CMK (cell line): ENCODE measurements at places on chromosomes 1 and 21.
A peak's percentile ranks its signal among the peaks of the same experiment; 100 is the strongest.

GRCh38 chr1:22587247-22587646 is 24.0 kb downstream of the EPHA8 start:
- DNase-seq = no peak

DNA sequence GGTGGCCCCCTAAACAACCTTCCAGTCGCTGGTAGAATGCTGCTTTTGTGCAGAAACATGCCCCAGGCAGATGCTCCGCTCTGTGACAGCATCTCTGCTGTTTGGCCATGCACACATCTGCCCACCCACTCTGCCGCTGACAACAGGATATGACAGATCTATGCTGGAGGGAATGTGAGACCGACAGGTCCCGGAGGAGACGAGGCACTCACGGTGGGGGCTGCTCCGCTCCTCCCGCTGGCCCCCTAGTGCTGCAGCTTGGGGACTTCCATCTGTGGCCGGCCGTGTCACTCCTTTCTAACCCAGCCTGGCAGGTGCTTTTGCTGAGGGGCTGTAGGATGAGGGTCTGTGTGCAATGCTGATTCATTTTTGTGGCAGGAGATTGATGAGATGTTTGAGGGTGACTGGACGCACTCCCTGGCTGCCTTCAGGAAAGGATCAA is 49.1 kb upstream of the DMRTB1 start:
- no peak for DNase-seq

DNA sequence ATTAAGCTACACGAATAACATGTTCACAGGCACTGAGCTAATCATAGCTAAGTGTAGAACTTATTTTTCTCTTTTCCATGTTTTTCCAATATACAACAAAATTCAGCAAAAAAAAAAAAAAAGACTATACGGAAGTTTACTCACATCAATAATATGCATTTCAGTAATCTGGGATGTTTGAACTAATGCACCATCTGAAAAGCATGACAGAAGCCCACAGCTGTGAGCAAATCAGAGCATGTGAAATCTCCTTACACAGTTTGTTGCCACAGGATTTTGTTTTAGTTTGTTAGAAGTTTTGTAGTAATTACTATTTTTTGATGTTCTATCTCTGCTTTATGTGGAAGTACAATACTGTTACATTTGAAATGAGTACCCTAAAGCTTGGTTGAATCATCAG is 1051.7 kb downstream of the TTLL7 start:
- no peak for DNase-seq

DNA sequence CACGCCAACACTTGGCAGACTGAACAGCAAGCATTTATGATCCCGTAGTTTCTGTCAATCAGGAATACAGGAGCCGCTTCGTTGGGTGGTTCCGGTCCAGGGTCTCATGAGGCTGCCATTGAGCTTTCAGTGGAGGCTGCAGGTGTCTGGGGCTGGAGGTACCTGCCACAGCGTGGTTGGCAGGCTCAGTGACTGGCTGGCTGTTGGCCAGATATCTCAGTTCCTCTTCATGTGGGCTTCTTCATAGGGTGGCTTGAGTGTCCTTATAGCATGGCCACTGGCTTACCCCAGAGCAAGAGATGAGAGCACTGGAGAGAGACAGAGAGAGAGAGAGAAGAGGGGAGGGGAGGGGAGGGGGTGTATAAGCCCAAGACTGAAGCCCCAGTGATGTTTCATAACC is 29.3 kb downstream of the PIK3CD start:
- no peak for DNase-seq

DNA sequence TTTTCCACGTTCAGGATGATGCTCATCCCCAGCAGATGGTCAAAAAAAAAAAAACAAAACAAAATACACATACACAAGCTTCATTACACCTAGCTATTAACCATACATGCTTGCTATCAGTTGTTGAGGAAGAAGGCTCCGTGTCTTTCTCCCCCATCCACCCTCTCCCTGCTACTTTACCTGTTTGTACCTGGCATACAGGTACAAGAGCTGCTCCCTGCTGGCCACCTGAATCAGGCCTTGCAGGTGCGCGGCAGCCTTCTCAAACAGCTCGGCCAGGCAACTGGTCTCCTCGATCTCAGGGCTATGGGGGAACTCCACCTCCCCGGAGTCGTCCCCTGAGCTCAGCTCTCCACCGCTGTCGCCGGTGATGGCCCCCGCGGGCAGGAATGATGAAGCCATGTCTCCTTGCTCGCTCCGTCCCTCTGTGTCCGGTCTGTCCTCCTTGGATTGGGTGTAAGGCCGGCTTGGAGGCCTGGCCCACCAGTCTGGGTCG is 464 bp downstream of the ACBD6 start:
- DNase-seq = no peak

DNA sequence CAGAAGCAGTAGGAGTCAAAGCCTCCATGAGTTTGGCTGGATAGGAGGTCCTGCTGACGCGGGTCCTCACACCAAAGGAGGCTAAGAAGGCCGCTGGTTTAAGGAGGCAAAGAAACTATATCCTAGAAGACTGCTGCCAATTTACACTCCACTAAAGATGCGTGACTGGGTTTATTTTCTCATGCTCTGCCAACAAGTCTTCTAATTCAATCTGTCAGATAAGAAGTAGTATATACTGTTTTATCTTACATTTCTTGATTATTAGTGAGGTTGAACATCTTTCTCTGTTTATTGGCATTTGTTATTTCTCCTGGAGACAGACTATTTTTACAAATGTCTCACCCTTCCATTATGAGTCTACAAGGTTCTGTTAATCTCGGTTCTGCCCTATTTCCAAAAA is 34.1 kb downstream of the ACBD6 start:
- DNase-seq = no peak

- no peak for DNase-seq
Measured at GRCh38 chr1:177632923-177633615, 336.8 kb downstream of the SEC16B start.

GRCh38 chr1:234659538-234659937 is 49.6 kb upstream of the IRF2BP2 start:
- DNase-seq = no peak

DNA sequence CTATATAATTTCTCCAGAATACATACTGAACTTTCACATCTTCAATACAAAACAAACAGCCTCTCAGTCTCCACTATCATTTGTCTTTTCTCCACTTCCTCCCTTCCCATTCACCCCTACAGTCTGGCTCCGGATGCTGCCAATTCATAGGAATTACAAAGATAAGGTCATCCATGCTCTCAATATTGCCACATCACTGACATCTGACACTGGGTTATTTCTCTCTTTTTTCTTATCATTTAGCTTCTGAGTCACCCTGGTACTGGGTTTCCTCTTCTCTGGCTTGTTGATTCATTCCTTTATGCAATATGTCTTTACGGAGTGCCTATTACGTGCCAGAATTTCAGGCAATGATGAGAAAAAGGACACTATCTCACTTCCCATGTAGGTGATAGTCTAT is 3.1 kb upstream of the SH3BP5L start:
- peak; percentile 87 for DNase-seq

GRCh38 chr1:115168026-115168425 is 78.7 kb upstream of the TSPAN2 start:
- no peak for DNase-seq

GRCh38 chr1:34781844-34782391 is 904 bp downstream of the GJB3 start:
- no peak for DNase-seq

DNA sequence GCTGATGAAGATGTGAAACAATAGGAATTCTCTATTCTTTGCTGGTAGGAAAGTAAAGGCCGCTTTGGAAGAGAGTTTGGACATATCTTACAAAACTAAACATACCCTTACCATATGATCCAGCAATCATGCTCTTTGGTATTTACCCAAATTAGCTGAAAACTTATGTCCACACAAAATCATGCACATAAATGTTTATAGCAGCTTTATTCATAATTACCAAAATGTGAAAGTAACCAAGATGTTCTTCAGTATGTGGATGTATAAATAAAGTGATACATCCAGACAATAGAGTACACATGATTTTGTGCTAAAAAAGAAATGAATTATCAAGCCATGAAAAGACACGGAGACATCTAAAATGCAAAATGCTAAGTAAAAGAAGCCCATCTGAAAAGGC is 98.7 kb upstream of the SLC35F3 start:
- no peak for DNase-seq

- no peak for DNase-seq
Measured at GRCh38 chr1:3013371-3014049, 7.8 kb upstream of the ACTRT2 start.

- peak; percentile 56 for DNase-seq
Measured at GRCh38 chr1:89295187-89295586, 22.5 kb upstream of the GBP5 start.

DNA sequence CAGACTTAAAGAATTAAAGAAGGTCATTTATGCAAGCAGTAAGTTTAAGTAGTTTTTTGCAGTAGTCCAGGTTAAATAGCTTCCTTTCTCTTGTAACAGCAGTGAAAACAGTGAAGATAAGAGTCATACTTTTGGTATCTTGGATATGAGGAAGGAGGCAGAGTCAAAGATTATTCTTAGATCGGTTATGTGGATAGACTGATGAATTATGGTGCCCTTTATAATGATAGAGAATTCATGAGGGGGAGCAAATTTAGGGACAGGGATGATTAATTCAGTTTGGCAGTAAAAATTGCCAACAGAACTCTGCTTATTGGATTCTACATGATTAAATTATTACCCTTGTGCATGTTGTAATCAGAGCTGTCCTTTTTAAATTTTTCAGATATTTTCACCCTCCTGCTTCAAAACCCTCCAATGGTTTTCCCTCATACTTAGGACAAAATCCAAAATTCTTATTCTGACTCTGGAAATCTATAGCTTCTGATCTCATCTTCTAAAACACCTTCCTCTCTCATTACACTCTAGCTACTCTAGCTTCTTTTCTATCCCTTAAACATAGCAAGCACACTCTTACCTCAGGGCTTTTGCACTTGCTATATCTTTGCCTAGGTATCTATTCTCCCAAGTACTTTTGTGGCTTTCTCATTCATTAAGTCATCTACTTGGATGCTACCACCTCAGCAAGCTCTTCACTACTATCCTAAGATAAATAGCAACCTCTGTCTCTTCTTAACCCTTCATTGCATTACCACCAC is 79.8 kb downstream of the PKN2 start:
- DNase-seq = no peak

- no peak for DNase-seq
Measured at GRCh38 chr21:25402134-25402961, 204.9 kb downstream of the MRPL39 start.

GRCh38 chr1:31587720-31588423 is 11.6 kb downstream of the TINAGL1 start:
- peak; percentile 39 for DNase-seq

- no peak for DNase-seq
Measured at GRCh38 chr1:110235181-110235833, 25.2 kb downstream of the KCNC4 start.

GRCh38 chr1:153985341-153985912 is 712 bp downstream of the RAB13 start:
- DNase-seq = no peak

GRCh38 chr1:114126261-114127095 is 27.2 kb downstream of the SYT6 start:
- DNase-seq = no peak

DNA sequence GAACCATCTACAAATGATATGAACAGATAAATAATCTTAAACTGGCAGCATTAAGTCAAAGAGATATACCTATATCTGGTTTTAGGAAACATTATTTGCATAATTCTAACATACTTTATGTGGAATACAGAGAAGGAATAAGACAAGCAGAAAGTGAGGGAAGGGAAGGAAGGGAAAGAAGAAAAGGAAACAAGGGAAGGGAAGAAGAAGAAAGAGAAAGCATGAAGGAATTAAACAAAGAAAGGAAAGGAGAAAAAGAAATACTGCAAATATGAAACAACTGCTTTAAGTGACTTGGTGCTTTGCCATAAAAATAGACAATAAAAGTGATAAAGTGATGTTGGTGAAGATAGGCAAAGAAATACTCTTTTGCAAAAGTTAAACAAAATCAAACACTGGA is 20.1 kb downstream of the SCMH1 start:
- DNase-seq = no peak

GRCh38 chr1:197614916-197615692 is 160.2 kb downstream of the DENND1B start:
- no peak for DNase-seq

- DNase-seq = no peak
Measured at GRCh38 chr1:242189591-242189990, 190.7 kb upstream of the MAP1LC3C start.
